ENCODE measurements at places on chromosomes 5 and 9.

GRCh38 chr5:179342577-179342976, 2.7 kb downstream of the ADAMTS2 start:
- DNase-seq = no peak

DNA sequence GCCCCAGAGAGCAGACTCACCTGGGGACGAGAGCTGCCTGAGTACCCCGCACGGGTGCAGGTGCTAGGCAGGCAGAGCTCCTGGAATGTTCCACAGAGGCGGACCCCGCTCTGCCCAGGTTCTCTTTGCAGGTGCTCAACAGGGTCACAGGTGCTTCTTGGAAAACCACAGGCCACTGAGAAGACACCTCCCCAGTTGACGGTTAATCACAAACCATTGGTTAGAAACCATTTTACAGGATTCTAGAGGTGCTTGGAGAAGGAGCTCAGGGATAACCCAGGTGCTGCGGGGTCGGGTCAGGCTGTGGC, 17.3 kb upstream of the SLC6A19 start:
- DNase-seq = no peak

DNA sequence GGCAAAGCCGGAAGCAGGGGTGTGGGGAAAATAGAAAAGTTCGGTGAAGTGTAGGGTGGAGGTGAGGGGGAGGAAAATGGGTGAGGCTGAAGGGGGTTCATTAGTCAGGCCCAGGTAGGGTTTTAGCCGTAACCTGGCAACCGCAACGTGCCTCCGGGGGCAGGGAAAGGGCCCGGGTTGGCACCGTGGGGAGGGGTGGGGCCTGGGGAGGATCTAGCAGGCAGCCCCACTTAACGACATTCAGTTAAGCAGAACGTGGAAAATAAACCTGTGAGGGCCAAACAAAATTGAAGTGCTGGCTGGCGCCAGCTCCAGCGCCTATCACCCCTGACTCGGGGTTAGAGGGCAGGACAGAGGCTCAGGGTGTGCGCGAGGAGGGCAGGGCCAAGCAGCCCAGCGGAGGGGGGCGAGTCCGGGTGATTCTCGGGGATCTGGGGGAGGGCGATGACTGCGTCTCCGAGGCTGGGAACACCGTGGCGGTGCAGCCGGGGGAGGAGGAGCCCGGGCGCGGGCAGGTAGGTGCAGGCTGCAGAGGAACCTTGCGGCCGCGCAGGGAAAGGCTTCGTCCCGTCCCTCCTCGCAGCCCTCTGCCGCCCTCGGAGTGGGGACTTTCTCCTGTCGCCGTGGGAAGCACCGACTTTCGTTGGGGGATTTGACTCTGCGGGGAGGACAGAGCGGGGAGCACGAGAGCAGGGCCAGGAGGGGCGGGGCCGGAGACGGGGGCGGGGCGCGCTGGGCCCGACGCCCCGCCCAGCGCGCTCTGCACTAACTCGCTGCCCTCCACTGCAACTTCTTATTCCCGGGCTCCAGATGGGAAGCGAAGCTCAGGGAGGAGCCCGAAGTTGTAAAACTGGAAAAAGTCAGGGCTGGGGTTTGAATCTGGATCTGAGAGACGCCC, 5.1 kb downstream of the RGS14 start:
- DNase-seq = peak; percentile 82

DNA sequence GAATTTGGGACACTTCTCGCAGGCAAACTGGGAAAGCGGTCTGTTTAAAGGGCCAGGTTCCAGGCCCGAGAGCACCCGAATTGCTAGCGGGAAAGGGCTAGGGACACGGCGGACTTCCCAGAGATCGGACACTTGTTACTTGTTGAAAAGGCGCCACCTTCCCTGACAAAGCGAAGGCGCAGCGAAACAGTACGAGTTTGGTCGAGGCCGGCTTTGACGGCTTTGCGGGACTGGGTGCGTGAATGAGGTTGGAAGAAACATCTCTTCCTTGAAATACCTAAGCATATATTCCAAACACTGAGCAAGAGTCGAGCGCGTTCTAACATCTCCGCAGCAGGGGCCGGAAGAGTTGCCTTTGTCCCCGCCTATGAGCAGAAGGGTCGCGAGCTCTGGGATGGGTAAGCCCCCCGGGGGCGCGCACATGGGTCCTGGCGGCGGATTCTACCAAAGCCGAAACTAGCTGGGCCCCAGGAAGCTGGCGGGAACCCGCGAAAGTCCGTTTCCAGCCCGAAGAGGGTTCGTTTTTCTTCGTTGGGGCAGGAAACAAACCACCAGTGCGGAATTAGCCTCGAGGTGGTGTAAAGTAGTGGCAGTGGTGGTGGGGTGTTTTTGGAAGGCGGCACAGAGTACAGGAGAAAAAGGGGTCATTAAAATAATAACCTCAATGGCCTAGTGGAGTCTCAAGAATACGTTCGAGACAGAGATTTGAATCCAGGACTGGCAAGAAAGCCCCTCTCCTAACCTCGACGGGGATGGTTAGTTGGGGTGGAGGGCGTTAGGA, 1.5 kb downstream of the GDNF start:
- peak; percentile 49 for DNase-seq

DNA sequence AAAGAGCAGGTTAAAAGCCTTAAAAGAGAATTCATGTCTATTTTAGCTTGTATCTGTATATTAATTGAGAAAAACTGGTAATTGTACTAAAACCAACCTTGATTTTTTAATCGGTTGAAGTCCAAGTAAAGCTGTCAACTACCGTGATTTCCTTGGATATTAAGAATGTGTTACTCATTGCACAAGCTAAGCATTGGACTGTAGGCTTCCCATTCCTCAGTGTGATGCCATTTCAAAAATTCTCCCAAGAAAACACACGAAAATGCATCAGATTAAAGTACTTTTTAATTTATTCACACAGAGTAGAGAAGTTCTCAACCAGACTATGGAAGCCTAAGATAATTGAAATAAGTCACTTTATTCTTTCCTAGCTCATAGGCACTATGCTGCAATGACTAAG, 761.4 kb upstream of the TYRP1 start:
- no peak for DNase-seq

- DNase-seq = no peak
These were observed 42.7 kb upstream of the SPINK14 start for GRCh38 chr5:148125641-148126040.

DNA sequence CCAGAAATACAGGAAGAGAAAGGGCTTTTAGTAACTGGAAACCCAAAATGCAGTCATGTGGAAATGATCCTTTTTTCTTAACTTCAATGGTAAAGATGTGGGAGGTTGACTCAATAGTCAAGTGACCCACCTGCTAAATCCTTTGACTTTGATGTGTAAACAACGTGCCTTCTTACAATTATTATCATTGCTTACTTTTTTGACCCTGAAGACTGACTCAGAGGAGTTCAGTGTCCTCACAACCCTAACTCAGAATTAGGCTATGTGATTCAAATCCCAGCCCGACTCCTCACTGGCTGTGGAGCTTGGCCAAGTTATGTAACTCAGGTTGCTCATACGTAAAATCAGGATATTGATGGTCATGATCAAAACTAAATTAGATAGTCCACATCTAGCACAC, 27.9 kb downstream of the ANXA1 start:
- DNase-seq = no peak

GRCh38 chr9:20363233-20363632, 259.1 kb downstream of the MLLT3 start:
- DNase-seq = no peak

GRCh38 chr5:370959-371810, 49.7 kb downstream of the AHRR start:
- DNase-seq = no peak

GRCh38 chr5:143019614-143020515, 249.7 kb downstream of the ARHGAP26 start:
- DNase-seq = no peak

DNA sequence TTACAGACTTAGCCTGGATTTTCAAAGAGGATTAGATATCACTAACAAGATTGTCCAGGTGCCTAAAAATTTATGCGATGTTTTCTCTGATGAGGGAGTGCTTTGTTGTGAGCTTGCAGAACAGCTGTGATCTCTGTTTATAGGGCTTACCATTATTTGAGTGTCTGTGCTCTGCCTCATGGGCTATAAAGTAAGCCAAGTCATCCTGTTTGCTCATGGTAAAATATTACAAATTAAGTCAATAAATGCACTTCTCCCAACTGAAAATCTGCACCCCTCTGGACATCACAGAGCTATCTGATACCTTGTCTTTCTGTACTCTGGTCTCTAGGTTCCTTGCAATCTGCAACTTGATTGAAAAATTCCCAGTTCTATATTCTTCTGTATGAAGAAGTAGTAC, 293.4 kb upstream of the ACTBL2 start:
- no peak for DNase-seq

DNA sequence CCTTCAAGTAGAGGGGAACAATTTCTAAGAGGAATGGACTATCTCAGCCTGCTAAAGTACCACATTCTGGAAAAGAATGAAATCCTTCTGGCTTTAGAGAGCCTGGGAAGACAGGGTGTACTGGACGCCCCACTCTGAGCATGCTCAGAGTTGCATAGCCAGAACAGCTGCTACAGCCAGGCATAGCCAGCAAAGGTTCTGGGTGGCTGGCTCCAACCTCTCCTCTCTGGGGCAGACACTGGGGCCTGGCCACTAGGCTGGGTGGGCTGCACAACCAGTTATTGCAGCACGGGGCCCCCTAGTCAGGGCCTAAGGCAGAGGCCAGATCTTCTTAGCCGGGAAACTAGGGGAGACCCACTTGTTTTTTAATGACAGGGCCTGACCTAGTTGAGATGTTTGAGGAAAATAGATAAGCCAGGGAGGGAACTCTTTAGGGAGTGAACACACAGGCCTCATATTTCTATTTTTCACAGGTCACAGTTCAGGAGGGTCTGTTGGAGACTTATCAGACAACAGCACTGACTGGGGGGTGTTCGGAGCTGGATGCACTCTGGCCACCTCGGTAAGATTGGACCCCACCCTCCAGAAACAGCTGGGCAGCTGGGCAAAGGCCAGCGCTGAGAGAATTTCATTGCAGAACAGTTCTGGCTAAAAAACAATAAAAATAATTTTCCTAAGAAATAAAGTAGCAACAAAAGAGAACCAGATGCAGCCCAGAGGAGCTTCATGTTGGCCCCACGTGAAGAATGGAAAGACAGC, 142.9 kb downstream of the LPAR1 start:
- DNase-seq = no peak

DNA sequence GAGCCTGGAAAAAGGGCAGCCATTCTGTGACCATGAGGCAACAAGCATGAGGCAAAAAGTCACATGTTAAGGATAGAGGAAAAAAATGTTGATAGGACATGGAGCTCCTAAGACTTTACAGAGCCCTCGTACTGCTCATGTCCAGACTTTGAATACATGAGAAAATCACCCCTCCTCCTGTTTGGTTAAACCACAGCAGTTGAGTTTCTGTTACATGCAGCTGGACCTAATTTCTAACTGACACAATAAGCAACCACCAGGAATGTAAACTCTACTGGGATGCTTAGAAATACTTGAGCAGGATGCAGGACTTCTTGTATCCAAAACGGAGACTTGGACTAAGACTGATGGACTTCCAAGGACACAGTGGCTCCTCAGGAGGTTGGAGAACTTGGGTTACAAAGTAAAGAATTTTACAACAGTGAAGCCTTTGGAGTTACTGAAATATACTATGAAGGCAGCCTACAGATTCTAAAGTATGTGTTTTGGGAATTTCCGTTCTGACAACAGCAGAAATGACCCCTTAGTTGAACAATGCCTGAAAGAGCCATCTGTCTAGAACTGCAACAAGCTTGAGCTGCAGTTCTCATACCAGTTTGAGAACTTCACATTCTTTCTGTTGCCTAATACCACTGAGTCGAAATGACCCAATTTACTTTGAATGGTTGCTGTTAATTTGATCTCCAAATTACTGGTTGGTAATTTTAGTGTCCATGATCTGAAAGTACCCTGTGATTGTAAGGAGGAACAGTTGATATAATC, 268.9 kb downstream of the PIK3R1 start:
- DNase-seq = no peak

DNA sequence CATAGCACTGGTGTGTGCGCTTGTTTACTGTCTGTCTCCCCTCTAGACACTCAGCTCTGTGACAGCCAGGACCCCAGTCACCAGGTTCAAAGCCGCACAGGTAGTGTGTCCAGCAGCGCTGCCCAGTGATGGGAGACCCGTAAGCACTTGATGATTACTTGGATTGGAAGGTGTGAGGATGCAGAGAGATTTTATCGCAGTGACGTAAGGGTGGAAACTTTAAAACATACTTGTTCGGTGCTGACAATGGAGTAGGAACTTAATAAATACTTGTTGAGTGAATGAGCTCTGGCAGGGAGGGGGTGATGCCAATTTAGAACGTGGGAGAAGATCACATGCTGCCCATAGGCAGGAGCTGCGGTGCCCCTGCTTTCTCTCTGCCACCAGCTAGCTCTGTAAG, 99.2 kb upstream of the PITX1 start:
- no peak for DNase-seq

All from hematopoietic multipotent progenitor cell treated with erythropoietin and hydrocortisone succinate and interleukin-3 and kit ligand, for 6 days (in vitro differentiated cells).